Thyroid gland (tissue), 4 donors: ENCODE measurements at places on chromosomes 1 and 21.
A peak's percentile ranks its signal among the peaks of the same experiment; 100 is the strongest.

DNA sequence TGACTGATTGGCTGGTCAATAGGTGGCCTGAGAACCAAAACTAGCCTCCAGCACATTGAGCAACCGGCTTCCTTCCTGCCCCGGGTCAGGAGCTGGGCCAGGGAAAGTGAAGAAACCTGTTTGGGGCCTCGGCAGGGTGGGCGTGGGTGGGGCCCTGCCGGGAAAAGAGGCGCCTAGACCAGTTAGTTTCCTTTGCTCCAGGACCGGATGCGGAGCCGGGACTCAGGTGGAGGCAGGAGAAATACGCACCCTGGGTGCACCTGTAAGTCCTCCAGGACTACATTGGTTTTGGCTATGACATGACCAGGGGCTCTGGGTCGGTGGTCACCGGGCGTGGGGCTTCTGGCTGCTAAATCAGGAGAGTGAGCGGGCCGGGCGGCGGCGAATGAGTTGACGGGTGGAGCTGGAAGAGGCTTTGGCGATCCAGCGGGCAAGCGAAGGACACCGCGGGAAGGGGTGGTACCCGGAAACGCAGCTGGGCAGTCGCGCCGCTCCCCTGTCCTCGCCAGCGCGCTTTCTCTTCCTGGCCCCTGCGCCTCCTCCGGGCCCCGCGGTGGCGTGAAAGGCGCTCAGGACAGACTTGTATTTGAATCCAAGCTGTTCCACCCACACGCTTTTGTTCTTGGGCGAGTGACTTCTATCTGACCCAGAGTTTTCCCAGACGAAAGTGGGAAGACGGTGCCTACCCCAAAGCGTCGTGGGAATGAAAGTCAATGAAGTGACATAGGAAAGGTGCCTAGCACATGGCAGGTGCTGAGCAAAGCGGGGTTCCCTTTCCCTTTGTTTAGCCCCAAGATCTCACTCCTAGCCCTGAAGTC lies 30.6 kb upstream of the JUN start:
- peak; percentile 41 for DNase-seq

- peak; percentile 14 for DNase-seq
These were observed 52.8 kb downstream of the TENT5C start for GRCh38 chr1:117658676-117659075.

- no peak for DNase-seq
These were observed 32.1 kb downstream of the TLR5 start for GRCh38 chr1:223110952-223111351.

DNA sequence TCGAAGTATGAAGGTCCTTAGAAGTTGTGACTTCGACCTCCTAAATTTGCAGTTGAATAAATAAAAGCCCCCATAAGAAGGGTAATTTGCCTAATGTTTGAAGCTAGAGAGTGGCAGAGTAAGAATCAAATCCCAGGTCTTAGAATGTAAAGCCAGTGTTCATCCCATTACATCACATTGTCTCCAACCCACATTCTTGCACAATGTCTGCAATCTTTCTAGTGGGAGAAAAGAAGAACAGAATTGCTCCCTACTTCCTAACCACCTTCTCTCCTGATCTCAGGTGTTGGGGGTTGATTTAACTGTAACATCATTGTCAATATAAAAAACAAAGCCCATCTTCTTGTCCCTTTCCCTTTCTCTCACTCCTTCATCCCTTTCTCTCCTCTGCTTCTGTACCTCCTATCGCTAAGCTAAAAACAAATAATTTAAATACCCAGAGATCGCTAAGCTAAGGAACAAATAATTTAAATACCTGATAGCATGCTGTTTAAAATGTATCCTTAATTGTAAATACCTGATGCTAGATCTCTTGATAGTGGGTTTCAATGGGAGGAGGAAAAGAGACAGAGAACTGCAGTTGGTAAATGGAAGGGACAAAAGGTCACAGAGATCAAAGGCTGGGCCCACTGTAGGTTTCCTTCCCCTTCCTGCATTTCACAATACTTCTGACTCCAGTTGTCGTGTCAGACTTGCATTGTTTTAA lies 32.1 kb upstream of the CCDC190 start:
- no peak for DNase-seq

DNA sequence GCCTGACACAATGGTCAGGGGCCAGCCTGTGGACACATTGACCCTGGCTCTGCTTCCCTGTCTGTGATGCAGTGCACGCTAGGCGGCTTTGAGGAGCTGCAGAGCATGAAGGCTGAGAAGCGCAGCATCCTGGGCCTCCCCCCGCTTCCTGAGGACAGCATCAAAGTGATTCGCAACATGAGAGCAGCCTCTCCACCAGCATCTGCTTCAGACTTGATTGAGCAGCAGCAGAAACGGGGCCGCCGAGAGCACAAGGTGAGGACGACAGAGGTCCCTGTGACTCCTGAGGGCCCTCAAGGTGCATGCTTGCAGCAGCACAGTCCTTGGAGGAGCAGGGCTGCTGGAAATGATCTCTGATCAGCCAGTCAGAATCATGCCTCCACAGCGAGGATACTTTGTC lies 8.6 kb downstream of the STRIP1 start:
- DNase-seq: no peak

- no peak for DNase-seq
These were observed 107.2 kb downstream of the GLIS1 start for GRCh38 chr1:53631622-53632310.

GRCh38 chr1:42957880-42958487 lies 684 bp downstream of the SLC2A1 start:
- peak; percentile 67 for DNase-seq

GRCh38 chr1:212173567-212173966 lies 111.6 kb upstream of the PPP2R5A start:
- no peak for DNase-seq

DNA sequence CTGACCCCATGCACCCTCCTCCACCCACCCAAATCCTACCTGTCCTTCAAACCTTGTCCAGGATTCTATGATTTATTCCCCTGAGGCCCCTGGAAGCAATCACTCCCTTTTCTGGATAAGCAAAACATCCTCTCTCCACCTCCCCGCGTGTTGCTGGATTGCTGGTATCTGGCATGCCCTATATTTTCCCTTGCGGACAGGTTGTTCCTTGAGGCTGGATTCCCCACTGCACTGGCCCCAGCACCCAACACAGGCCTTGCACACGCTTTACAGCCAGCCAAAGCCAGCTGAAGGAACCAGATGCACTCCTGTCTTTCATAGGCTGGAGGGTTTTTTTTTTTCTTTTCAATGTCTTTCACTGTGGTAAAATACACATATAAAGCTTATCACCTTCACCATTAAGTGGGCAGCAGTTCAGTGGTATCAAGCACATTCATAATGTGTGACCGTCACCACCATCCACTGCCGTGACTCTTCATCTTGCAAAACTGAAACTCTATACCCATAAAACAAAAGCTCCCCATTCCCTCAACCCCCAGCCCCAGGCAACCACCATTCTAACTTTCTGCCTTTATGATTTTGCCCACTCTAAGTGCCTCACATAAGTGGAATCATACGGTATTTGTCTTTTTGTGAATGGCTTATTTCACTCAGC lies 50.9 kb downstream of the TOR1AIP2 start:
- no peak for DNase-seq

DNA sequence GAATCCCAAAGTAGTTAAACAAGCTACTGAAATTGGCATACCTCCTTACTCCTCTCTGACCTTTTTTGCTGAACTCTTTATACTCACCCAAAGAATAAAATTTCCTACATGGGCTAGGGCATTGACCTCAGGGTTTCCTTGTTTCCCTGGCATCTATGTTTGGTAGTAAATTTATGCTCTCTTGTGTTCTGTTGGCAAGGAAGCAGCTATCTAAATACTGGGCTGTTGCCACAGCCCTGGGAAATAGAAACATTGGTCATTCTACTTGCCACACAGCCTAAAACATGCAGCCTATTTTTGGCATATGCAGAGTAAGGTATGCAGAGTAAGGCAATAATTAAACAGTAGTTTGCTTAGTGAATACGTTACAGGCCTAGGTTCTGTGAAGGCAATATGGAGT lies 351.4 kb downstream of the HLX start:
- no peak for DNase-seq

- DNase-seq: no peak
These were observed 141.4 kb downstream of the LHX8 start for GRCh38 chr1:75275631-75276030.

DNA sequence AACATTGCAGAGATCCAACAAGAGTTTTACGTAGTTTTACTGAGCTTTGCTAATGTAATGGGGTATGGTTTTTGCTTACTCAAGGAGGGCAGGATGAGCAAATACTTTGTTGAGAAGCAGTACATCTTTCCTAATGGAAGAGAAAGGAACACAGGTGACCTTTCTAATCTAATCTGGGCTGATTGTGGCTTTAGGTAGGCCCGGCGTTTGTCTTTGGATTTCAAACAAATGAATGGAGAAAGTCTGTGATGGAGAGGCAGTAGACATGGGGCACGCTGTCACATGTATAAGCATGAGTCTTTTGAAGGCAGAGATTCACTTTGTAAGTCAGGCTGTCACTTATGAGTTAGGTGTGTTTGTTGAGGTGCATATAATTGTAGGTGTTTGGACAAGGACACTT lies 1.7 kb downstream of the PLEKHM2 start:
- no peak for DNase-seq

DNA sequence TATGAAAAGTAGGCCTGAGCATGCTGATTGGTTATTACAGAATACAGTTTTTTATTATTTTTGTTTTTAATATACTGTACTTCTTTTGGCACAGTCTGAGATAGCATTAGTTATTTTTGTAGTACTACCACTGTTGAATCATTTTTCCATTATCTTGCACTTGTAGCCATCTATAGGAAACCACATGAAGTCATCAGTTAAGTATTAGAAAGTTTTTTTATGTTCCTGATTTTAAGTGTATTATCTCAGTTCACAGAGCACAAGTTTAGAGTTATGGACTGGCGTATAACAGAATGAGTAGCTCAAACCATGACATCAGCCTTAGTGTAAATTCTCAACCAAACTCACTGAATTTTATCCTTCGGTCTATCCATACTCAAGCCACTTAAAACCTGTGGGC lies 22.8 kb downstream of the DHX9 start:
- DNase-seq: no peak

- DNase-seq: no peak
These were observed 149.7 kb downstream of the GREM2 start for GRCh38 chr1:240462277-240462676.

DNA sequence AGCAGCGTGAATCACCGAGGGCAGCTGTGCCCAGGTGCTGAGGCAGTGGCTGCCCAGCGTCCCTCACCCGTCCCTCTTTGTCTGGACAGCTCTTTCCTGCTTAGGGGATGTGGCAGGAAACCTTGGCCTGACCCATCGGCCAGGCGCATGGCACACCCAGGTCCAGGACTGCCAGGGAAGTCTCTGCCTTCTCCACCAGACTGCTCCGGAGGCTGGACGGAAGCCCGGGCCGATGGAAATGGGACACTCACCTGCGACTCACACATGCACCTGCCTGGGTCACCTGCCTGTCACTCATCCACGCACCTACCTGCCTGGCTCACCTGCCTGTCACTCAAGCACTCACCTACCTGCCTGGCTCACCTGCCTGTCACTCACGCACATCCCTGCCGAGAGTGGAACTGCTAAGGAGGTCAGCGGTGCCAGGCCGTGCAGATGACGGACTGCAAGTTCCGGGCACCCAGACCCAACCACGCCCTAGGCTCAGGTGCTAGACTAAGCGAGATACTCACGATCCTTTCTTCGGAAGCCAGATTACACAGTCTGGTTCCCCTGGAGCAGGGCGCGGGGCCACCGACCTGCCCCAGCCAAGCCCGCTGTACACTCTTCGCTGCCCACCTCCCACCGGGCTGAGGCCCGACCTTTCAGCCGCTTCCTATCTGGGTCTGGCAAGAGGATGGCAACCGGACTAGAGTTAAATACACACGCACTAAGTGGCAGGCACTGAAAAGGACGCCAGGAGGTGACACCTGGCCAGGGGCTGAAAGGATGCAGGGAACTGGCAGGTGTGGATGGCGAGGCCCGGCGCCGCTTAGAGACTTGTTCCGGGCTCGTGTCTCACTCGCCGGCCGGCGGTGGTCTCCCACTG lies 1.1 kb downstream of the UBE2J2 start:
- DNase-seq: no peak
